ENCODE measurements at places on chromosomes 12 and 14.

GRCh38 chr14:92452471-92452870 is 61.1 kb upstream of the RIN3 start:
- no peaks in the 10 kb centered on the region for H3K4me1 ChIP-seq
- no peak overlapping the region for H3K27ac ChIP-seq
- no peak overlapping the region for H3K4me3 ChIP-seq
- no peaks in the 10 kb centered on the region for H3K36me3 ChIP-seq
- no peaks in the 10 kb centered on the region for H3K27me3 ChIP-seq
- no peak for DNase-seq

DNA sequence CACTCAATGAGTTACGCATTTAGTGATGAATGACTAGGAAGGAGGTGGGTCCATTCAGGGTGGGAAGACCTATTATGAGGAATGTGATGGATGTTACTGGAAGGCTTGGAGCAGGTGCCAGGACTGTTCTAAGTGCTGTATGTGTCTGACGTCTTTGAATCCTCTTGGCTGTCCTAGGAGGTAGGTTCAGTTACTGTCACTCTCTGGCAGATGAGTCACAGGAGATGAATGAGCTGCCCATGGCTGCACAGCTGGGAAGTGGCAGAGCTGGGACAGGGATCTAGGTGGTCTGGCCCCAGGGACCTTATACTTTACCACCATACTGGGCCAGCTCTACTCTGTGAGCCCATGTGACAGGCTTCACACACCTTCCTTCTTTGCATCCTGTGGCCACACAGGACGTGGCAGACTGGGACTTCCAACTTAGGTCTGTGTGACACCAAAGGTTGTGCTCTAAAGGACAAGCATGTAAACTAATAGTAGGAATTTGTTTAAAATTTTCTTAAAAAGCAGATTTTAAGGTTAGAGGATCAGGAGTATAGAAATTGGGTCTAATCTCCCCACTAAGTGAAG is 24.0 kb downstream of the TCTN1 start:
- H3K4me3 ChIP-seq, result no peak overlapping the region
- no peaks in the 10 kb centered on the region for H3K36me3 ChIP-seq
- no peaks in the 10 kb centered on the region for H3K27me3 ChIP-seq
- no peaks in the 10 kb centered on the region for H3K4me1 ChIP-seq

- DNase-seq, result no peak
- H3K27ac ChIP-seq, result no peak overlapping the region
- H3K27me3 ChIP-seq, result no peaks in the 10 kb centered on the region
- H3K4me3 ChIP-seq, result no peak overlapping the region
- H3K4me1 ChIP-seq, result no peaks in the 10 kb centered on the region
Measured at GRCh38 chr12:126369487-126370463, 1304.5 kb downstream of the AACS start.

DNA sequence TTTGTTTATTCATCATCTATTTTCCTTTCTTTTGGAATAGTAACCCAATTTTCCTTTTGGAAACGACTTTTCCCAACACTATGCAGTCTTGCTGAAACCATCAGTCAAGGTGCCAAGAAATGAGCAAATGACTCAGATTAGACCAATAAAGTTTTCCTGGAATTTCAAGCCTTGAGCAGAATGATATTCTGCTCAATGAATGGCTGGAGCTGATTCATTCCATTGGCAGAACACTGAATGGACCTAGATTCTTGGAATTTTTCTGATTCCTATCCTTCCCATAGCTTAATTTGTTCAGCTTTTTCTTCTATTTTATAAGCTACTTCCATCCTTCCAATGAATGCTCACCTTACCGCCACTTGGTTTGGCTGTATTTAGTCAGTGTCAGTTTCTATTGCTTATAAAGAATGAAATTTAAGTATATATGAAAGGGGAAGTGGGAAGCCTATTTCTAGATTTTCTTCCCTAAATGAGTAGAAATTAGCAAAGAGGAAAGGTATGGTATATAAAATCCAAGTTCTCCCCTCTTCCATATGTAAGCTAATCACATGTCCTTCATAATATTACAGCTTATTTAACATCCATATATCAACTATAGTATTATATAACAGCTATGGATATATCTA is 89.0 kb downstream of the C14orf39 start:
- H3K4me1 ChIP-seq, result no peaks in the 10 kb centered on the region
- H3K27me3 ChIP-seq, result no peaks in the 10 kb centered on the region
- H3K36me3 ChIP-seq, result no peaks in the 10 kb centered on the region
- no peak overlapping the region for H3K27ac ChIP-seq

- H3K4me1 ChIP-seq, result no peaks in the 10 kb centered on the region
- DNase-seq, result no peak
- H3K27ac ChIP-seq, result no peak overlapping the region
- no peaks in the 10 kb centered on the region for H3K27me3 ChIP-seq
Measured at GRCh38 chr12:122190842-122191668, 8.1 kb downstream of the LRRC43 start.

DNA sequence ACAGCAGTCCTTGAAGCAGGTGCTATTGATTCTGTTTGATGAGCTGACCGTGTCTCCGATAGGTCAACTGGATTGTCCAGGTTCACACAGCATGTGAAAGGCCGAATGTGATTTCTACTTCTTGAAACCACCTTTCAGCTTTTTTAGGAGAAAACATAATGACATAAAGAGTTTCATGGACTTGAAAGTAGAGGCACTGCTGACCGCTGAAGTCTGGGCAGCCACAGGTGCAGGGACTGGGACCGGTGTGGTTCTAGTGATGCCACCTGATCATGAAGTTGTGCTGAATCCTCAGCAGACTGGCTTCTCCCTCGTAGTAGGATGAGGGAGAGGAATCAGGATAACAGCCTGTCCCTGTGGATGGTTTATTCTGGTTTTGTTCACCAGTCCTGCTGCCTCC is 108.1 kb downstream of the ETV6 start:
- peaks cover 10% of the 10 kb centered on the region for H3K4me1 ChIP-seq
- peak overlapping the region; percentile 69 for H3K27ac ChIP-seq
- H3K27me3 ChIP-seq, result no peaks in the 10 kb centered on the region
- no peak overlapping the region for H3K4me3 ChIP-seq

- no peaks in the 10 kb centered on the region for H3K4me1 ChIP-seq
- H3K27me3 ChIP-seq, result no peaks in the 10 kb centered on the region
- DNase-seq, result no peak
- no peak overlapping the region for H3K4me3 ChIP-seq
- H3K36me3 ChIP-seq, result no peaks in the 10 kb centered on the region
Measured at GRCh38 chr12:41242603-41243002, 54.5 kb downstream of the PDZRN4 start.

- H3K4me1 ChIP-seq, result no peaks in the 10 kb centered on the region
- H3K27me3 ChIP-seq, result no peaks in the 10 kb centered on the region
- no peak overlapping the region for H3K27ac ChIP-seq
- no peak for DNase-seq
- no peak overlapping the region for H3K4me3 ChIP-seq
Measured at GRCh38 chr14:22893706-22894105, 10.7 kb downstream of the REM2 start.

- no peaks in the 10 kb centered on the region for H3K4me1 ChIP-seq
- no peak for DNase-seq
- H3K27me3 ChIP-seq, result no peaks in the 10 kb centered on the region
- no peaks in the 10 kb centered on the region for H3K36me3 ChIP-seq
- H3K27ac ChIP-seq, result no peak overlapping the region
- no peak overlapping the region for H3K4me3 ChIP-seq
Measured at GRCh38 chr12:106023039-106023438, 115.7 kb downstream of the NUAK1 start.

- H3K27me3 ChIP-seq, result peaks cover 44% of the 10 kb centered on the region
- no peak for DNase-seq
- peak within 1 kb of the TSS; percentile 42 for H3K4me3 ChIP-seq
Measured at GRCh38 chr12:15322164-15323061, at the start of gene PTPRO. Gene PTPRO, plus strand, starts transcription at chr12:15322508.

DNA sequence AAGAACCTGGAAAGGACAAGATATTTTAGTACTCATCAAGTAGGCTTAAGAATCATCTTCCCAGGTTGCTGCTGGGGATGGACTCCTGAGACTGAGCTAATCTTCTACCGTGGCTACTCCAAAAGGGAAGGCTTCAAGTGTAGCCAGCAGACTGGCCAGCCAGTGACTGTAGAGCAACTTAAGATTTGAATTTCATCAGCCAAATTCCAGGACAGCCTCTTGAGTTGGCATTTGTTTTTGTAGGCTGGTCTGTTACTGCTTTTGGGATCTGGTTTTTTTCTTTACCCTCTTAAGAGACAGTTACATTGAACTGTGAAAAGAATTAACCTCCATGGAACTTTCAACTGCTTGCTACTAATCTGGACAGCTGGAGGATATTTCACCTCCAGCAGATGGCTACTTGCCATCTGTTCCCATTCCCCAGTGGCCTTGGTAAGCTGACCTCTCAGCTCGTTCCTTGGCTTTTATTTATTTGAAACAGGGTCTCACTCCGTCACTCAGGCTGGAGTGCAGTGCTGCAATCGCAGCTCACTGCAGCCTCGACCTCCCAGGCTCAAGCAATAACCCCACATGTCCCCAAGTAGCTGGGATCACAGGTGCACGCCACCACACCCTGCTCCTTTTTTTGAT is 20.7 kb downstream of the VTI1B start:
- no peaks in the 10 kb centered on the region for H3K27me3 ChIP-seq
- no peaks in the 10 kb centered on the region for H3K4me1 ChIP-seq
- no peak overlapping the region for H3K4me3 ChIP-seq
- DNase-seq, result no peak
- no peaks in the 10 kb centered on the region for H3K36me3 ChIP-seq

DNA sequence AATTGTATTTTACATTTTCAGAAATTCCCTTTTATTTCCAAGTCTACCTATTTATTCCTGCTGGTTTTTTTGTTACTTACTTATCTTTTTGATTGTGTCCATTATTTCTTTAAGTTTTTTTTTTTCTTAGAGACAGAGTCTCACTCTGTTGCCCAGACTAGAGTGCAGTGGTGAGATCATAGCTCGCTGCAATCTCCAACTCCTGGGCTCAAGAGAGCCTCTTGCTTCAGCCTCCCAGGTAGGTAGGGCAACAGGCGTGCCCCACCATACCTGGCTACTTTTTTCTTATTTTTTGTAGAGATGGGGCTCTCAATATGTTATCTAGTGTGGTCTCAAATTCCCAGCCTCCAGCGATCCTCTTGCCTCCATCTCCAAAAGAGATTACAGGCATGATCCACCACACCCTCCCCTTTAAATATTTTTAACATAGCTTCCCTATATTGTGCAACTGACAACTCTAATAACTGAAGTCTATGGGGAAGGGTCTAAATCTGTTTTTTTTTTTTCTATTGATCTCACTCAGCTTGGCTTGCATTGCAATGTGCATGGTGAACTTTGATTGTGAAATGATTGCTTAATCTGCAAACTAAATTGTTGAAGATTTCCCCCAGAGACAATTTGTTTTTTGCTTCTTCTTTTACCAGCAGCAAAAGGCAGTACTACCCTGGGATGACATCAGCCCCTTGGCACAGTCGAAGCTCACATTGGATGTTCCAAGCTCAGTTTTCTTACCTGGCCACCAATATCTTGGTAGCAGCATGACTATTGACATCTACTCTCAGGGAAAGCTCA is 25.7 kb upstream of the COCH start:
- no peak overlapping the region for H3K4me3 ChIP-seq
- DNase-seq, result no peak
- no peaks in the 10 kb centered on the region for H3K36me3 ChIP-seq
- H3K27me3 ChIP-seq, result no peaks in the 10 kb centered on the region

DNA sequence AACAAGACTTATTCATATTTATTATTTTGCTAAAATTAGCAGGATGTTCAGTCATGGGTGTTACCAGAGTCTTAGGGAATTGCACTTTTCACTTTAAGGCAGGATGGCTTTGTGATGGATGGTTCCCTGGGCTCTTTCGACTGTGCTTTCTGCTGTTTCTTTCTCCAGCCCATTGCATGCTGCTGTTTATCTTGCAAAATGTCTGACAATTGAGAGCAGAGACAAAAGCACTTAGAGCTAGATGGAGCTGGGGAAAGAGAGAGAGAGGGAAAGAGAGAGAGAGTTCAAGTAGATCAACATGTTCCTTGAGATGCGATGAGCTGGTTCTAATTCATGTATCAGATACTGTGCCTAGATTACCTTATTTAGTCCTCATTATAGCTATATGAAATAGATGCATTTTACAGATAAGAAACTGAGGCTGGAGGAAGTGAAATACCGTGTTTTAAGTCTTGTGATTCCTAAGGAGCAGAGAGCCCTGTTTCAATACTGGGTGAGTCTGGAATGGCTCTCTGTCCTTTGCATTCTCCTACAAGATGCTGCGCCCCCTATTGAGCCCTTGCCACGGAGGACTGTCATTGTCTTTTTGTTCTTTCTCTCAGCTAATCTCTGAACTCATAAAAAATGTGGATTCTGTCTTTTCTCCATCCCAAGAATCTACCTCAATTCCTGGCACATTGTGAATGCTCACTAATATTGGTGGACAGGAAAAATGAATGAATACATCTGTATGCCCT is 227.9 kb downstream of the ALG10B start:
- H3K36me3 ChIP-seq, result no peaks in the 10 kb centered on the region
- no peaks in the 10 kb centered on the region for H3K4me1 ChIP-seq
- no peaks in the 10 kb centered on the region for H3K27me3 ChIP-seq

DNA sequence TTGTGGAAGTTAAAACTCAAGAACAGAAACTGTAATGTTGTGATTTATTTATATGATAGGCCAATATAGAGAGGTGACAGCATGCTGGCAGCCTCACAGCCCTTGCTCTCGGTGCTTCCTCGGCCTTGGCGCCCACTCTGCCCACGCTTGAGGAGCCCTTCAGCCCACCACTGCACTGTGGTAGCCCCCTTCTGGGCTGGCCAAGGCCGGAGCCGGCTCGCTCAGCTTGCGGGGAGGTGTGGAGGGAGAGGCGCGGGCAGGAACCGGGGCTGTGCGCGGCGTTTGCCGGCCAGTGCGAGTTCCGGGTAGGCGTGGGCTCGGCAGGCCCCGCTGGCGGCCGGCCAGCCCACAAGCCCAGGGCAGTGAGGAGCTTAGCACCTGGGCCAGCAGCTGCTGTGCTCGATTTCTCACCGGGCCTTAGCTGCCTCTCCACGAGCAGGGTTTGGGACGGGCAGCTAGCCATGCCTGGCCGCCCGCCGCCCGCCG is 65.8 kb upstream of the SLC8A3 start:
- peak; percentile 62 for DNase-seq
- no peaks in the 10 kb centered on the region for H3K4me1 ChIP-seq
- no peaks in the 10 kb centered on the region for H3K36me3 ChIP-seq

DNA sequence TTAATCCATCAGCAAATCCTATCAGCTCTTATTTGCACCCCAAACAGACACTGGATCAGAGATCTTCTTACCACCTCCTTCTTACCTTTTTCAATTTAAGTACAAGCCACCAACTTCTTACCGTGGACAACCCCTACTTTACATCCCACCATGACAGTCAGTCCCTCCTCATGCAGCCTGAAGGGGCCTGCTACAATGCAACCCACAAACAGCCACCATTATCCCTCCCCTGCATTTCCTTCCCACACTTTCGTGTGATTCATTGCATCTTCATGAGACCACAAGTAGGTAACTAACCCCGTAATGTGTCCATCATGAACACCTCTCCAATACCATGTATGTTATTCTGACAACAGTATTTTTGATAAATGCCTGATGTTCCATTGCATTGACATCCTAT is 108.6 kb downstream of the BCL11B start:
- no peaks in the 10 kb centered on the region for H3K36me3 ChIP-seq
- no peak overlapping the region for H3K27ac ChIP-seq
- DNase-seq, result no peak

Data from breast epithelium (tissue), 4 donors.